ENCODE measurements at places on chromosomes 6 and 20.

DNA sequence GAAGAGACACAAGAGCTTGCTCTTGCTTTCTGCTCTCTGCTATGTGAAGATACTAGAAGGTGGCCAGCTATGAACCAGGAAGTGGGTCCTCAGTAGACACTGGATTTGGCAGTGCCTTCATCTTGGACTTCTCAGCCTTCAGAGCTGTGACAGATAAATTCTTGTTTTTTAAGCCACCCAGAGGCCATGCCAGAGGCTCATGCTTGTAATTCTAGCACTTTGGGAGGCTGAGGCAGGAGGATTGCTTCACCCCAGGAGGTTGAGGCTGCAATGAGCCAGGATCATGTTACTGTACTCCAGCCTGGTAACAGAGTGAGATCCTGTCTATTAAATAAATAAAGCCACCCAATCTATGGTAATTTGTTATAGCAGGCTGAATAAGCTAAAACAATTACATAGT is 185.5 kb upstream of the SALL4 start:
- no peak for DNase-seq

GRCh38 chr6:28988536-28989311 is 16.4 kb downstream of the ZNF311 start:
- peak; percentile 31 for DNase-seq

DNA sequence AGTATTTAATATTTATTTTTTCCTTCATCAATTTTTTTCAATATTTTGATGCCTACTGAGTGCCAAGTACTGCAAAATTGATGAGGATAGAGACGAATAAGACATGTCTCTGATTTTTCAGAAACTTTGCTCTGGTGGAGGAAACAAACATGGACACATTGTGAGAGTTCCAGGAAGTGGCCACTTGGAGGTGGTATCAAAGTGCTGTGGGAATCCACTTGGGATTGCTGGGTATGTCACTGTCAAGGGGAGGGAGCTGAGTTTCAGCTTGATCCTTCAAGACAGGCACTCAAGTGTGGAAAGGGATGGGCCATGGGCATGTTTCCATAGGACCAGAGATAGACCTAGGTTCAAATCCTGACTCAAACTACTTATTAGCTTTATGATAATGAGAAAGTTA is 24.5 kb upstream of the ABCC10 start:
- DNase-seq = no peak

- DNase-seq = no peak
These were observed 36.6 kb downstream of the DUSP22 start for GRCh38 chr6:328924-329323.

DNA sequence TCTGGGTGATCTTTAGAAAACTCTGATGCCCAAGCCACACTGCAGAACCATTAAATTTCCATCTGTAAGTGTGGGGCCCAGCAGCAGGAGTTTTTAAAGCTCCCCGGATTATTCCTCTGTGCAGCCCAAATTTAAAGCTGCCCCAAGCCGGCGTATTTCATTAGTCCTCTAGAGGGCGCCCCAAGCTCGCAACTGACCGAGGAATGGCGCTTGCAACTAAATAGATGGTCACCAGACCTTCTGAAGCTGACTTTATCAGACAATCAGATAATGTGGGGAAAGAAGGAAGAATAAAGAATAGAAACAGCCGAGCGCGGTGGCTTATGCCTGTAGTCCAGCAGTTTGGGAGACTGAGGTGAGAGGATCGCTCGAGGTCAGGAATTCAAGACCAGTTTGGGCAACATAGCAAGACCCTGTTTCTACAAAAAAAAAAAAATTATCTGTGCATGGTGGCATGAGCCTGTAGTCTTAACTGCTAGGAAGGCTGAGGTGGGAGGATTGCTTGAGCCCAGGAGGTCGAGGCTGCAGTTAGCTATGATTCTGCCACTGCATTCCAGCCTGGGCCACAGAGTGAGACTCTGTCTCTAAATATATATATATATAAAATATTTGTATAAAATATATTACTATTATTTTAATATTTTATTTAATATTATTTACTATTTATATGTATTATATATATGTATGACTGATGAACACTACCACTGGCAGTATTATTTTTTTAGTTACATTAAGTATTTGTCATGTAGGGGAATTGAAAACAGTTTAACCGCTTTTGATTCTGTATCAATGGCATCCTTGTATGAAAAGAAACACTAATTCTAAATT is 56.0 kb downstream of the OTOR start:
- DNase-seq = no peak

DNA sequence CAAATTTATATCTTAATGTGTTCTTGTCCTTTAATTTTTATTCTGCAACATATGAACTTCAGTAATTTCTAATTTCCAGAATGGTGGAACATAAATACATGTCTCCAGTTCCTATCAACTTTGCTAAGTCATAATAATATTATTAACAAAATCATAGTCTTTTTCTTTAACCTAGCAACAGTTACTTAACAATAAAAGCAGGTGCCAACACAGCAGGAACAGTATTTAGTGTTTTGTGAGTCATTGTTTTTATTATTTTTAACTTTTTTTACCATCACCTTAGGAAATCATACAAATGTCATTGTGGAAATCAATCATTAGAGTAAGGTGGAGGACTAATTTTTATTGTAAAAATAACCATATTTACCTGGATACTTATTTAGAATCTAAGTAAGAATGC is 133.5 kb downstream of the PLCB1 start:
- DNase-seq = no peak

- no peak for DNase-seq
These were observed 2.6 kb upstream of the MRGBP start for GRCh38 chr20:62793757-62794006.

- no peak for DNase-seq
These were observed 9.3 kb upstream of the C2 start for GRCh38 chr6:31918069-31918720.

DNA sequence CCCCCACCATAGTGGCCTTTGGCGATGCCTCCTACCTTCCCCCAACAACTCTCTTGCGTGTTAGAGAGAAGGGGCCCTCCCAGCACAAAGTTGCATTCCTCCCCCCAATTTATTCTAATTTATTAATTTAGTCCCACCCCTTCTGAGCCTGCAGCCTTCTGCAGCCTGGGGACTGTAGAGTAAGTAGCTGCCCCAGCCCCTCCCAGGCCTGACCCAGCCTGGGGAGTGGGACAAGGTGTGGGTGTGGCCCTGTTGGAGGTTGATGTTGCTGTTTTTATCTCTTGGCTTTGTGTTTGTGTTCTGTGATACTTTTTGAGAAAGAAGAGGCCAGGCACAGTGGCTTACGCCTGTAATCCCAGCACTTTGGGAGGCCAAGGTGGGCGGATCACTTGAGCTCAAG is 49.4 kb downstream of the ORC3 start:
- no peak for DNase-seq

- DNase-seq = no peak
These were observed 7.3 kb upstream of the DSP start for GRCh38 chr6:7534192-7534591.

GRCh38 chr20:6711951-6712649 is 55.4 kb upstream of the BMP2 start:
- no peak for DNase-seq

DNA sequence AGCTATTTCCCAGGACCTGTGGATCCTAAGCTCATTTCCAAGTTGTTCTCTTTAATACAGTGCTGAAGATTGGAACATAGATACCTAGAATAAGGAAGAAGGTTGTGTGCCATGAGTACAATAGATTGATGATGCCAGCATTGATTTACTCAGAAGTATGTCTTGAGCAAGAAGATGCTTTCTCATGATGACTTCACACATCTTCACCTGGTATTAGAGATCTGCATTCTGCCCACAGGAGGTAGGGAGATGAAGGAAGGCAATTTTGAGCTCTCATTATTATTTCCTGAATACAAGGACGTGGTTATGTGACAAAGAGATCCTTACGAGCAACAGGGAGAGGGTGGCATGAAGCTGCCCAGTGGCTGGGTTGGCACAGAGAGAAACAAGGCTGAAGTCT is 20.0 kb upstream of the ZNF165 start:
- no peak for DNase-seq

DNA sequence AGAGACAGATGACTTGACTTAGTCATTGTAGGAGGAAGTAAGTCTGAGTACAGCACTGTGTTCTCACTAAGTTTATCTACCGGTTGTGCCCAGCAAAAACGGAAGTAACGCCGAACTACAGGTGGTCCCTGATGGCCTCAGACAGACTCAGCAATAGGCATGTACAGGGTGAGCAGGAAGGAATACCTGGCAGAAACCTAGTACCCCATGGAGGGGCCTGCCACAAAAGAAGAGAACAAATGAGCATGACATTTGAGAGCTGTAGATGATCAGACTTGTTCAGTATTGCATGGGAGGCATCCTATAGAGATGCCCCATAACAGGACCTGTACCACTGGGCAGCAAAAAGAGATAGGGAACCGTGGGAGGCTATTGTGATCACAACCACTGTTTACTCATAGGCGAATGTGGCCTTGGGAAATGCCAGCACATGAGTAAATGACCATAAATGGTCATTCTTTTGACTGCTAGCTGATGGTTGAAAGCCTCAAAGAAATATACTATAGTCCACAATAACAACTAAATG is 106.4 kb upstream of the TAB2 start:
- DNase-seq = no peak

DNA sequence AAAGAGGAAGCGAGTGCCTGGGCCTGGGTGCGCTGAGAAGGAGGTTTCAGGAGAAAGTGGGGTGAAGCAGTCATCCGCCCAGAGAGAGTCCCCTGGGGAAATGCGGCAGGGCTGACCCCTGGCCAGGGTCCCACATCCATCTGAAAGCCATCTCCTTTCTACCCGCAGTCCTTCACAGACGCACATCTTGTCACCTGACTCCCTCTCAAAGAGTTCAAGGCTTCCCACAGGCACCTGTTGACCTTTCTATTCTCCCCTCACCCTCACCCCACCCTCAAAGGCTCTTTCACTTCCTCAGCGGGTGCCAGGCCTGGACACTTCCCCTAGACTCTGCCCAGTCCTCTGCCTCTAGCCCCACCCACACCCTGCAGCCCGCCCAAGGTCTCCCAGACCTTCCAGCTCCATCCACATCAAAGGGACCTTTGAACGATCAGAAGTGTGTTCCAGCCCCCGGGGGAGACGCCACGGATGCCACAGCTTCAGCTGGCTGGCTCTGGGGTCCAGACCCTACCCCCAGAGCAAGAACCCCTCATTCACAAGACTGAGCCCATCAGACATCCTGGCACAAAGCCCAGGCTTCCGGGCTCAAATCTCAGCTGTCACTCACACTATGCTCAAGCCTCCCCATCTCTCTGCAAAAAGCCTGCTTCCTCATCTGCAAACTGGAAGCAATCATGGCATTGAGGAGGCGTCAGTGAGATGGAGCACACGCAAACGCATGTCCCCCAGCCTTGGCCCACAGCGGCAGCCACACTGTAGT is 2.1 kb downstream of the CTSZ start:
- no peak for DNase-seq

Data from uterus (tissue), 4 donors.